ENCODE measurements at places on chromosomes 3 and 15.

GRCh38 chr3:99159220-99159762 is 257.8 kb upstream of the DCBLD2 start:
- no peak for ATAC-seq

DNA sequence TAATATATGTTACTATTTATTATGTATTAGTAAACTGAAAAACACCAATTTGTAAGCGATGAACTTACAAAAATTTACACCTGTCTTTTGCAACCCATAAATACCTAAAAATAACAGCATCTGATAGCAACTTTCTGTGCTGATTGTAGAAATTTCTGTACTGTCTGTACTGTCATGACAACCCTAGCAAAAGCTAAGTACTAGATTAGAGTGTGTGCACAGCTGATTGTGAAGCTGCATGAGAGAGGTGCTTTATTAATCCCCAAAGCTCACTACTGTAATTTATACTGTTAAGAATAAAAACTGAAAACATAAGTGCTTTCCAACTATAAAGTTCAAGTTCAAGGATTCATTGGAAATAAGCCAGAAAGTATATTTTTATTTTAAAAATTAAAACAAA is 815 bp downstream of the BCL2A1 start:
- no peak for ATAC-seq

DNA sequence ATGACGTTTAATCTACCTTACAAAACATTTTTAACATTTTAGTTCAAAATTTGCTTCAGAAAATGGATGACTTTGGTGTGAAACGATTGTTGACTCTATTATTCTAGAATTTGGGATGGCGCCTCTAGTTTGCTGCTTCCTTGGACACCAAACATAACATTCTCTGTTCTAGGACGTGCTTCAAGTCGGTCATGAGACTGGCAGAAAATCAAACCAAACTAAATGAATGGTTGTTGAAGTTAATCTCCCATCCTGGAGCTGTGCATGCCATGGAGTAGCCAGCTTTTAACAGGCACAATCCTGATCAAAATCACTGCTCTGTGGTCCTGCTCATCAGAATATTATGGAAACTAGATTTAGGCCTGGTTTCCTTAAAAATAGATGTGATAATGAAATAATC is 9.6 kb upstream of the LRRFIP2 start:
- ATAC-seq = no peak

DNA sequence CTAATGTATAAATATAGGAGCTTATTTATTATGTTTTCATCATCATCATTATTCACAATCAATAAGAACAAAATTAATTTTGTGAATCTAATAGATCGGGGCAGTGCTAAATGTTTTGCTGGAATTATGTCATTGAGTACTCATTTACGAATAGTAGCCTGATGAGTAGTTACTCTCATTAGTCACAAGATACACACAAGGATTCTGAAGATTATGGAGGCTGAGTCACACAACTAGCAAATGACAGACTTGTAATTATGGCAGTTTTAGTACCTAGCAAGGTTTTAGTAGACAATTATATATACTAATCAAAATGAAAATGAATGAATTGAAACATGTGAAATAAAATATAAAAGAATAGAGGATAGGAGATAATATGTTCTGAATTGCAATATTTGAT is 954.2 kb downstream of the CADM2 start:
- ATAC-seq = no peak

DNA sequence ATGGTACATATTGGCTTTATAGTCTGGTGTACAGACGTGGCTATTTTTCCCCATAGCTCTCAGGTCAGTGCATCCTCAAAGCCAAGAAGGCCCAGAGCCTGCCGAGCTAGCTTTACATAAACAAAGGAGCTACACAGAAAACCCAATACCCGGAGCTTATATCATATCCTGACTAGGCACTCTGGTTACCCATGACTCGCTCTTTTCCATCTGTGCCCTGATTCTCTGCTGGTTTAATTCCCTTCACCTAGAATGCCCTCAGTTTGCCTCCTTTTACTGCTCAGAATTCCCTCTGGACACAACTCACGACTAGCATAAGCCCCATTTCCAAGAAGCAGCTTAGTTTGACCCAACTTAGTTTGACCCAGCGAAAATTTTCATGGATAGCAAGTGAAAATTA is 110.8 kb downstream of the TIGIT start:
- no peak for ATAC-seq

GRCh38 chr15:68843425-68844311 is 23.0 kb upstream of the ANP32A start:
- ATAC-seq = peak; percentile 25

- ATAC-seq = peak; percentile 93
Observed at GRCh38 chr15:91067036-91067435, 33.0 kb upstream of the SV2B start.

- peak; percentile 64 for ATAC-seq
Observed at GRCh38 chr3:195094191-195094921, 176.6 kb downstream of the XXYLT1 start.

- ATAC-seq = no peak
Observed at GRCh38 chr3:62529230-62529629, 155.9 kb upstream of the FEZF2 start.

- ATAC-seq = no peak
Observed at GRCh38 chr3:29764041-29764440, 483.2 kb downstream of the RBMS3 start.

DNA sequence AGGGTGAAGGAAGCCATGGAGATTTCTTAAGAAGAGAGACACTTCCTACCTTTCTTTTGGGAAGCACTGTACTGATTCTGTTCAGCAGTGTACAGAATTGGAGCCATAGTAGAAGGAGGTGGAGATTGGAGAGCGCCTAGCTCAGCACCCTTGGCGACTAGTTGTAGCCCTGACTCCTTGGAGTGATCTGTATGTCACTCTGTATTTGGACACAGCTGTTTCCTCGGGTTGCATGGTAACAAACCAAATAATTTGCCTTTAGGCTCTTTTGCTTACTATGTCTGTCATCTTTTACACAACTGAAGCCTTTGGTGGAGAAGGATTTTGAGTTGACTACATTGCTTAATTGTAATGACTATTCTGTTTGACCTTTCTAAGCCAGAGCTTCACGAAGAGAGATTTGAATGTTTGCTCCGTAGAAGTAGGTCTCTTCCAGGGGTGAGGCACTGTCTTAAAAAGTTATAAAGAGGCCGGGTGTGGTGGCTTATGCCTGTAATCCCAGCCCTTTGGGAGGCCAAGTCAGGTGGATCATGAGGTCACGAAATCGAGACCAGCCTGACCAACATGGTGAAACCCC is 77.1 kb downstream of the AKAP13 start:
- ATAC-seq = peak; percentile 73

DNA sequence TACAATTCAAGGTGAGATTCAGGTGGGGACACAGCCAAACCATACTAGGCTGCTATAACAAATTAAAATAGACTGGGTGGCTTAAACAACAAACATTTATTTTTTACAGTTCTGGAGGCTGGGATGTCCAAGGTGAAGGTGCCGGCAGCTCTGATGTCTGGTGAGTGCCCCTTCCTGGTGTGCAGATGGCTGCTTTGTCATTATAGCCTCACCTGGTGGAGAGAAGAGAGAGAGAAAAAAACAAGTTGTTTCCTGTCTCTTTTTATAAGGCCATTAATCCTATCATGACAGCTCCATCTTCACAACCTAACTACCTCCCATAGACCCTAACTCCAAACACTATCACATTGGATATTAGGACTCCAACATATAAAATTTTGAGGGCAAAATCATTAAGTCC is 279.7 kb downstream of the ZIC1 start:
- no peak for ATAC-seq

- ATAC-seq = no peak
Observed at GRCh38 chr3:101414121-101414520, 93.7 kb upstream of the IMPG2 start.

- no peak for ATAC-seq
Observed at GRCh38 chr3:82082796-82083195, 321.4 kb upstream of the GBE1 start.

- no peak for ATAC-seq
Observed at GRCh38 chr3:135232226-135232625, 437.2 kb downstream of the EPHB1 start.

DNA sequence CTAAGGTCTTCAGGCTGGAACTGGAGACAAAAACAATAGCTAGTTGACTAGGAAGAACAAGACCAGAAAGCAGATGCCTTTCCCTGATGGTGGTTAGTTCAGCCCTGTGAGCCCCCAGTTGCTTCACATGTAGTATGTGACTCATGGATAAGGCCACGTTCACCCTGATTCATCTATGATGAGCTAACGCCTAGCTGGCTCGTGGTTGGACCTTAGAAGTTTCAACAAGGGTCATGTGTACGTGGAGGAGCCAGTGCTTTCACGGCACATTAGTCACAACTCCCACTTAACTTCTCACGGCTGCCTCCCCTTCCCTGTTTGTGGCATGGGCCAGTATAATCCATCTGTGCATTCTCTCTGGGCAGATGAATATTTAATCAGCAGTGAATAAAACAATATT is 20.6 kb downstream of the COL8A1 start:
- peak; percentile 74 for ATAC-seq

GRCh38 chr3:115062412-115062956 is 84.6 kb downstream of the ZBTB20 start:
- ATAC-seq = no peak

DNA sequence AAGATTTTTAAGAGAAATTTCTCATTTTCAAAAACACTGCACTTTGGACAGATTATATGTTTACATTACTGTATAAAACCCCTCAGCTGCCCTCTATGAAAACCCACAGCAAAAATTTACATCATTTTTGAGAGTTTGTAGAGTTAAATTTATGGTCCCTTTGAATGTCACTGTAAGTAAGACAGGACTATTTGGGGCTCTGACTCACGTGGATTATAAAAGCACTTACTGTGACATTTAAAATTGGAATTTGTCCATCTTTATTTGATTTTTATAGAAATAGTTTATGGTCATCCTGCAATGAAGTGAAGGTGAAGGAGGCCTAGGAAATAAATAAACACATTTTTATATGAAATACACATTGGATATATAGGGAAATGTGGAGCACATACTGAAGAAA is 149.6 kb downstream of the GAP43 start:
- no peak for ATAC-seq
